ENCODE measurements at places on chromosomes 6 and 20.

GRCh38 chr20:34507702-34508413, 8.4 kb upstream of the DYNLRB1 start:
- no peak for DNase-seq

- DNase-seq, result no peak
These were observed 15.0 kb upstream of the MARCKS start for GRCh38 chr6:113842165-113842564.

DNA sequence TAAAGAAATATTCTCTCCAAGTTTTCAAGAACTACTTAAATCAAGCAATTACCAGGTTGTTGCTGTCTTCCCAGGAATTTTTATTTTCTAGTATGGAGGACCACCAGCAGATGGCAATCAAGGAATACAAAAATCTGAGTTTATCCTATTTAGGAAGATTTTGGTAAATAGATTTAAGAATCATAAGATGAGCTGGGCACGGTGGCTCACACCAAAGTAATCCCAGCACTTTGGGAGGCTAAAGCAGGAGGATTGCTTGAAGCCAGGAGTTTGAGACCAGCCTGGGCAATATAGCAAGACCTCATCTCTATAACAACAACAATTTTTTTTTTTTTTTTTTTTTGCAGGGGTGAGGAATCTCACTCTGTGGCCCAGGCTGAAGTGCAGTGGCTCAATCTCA, 19.3 kb upstream of the SEC63 start:
- DNase-seq, result peak; percentile 49

- DNase-seq, result no peak
These were observed 714.0 kb downstream of the MAFB start for GRCh38 chr20:39974966-39975501.

DNA sequence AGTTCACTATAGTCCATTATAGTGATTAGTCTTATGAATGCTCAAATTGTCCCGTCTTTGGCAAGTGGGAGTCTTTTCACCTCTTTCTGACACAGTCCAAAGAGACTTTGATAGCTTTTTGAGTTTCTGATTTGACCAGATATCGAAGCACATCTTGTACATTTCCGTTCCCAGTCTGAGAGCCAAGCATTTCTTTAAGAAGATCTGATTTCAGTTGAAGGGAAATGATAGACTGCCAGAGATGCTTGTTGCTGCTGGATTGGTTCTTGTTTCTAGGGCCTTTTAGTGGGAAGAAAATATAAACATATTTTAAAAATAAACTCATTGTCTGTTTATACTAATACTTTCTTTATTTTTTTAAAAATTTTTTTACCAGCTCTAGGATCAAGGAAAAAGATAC, 54.1 kb upstream of the IER3 start:
- no peak for DNase-seq

GRCh38 chr6:168289571-168289962, 30.0 kb downstream of the DACT2 start:
- DNase-seq, result no peak

DNA sequence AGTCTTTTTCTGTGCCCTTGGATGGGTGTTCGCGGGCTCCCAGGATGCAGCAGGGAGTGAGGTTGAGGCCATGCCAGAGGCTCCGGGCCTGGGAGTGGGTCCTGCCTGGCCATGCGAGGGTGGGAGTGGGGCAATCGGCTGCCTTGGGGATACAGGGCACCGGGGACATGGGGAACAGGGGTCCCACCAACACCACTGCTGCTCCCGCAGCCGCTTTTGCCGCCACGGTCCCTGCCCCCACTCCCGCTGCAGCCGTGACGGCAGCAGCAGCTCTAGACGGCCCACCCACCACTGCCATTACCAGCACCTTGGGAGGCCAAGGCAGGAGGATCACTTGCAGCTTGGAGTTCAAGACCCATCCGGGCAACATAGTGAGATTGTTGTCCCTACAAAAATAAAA, 35.3 kb upstream of the FAM50B start:
- no peak for DNase-seq

DNA sequence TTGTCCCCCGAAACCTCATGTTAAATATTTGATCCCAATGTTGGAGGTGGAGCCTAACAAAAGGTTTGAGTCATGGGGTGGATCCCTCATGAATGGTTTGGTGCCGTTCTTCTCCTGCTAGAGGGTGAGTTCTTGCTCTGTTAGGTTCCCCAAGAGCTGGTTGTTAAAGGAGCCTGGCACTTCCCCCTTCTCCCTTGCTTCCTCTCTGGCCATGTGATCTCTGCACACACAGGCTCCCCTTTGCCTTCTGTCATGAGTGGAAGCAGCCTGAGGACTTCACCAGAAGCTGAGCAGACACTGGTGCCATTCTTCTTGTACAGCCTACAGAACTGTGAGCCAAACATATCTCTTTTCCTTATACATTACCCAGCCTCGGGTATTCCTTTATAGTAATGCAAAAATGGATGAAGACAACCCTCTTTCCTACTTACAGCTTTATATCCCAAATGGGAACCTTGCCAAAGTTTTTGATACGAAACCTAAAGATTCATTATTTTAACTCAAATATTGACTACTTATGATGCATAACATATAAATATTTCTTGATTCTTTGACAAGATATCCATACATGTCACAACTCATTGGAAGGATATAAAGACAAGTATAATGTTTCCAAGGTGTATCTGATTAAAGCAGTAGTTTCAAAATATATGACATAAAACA, 61.0 kb downstream of the RNF182 start:
- DNase-seq, result no peak

DNA sequence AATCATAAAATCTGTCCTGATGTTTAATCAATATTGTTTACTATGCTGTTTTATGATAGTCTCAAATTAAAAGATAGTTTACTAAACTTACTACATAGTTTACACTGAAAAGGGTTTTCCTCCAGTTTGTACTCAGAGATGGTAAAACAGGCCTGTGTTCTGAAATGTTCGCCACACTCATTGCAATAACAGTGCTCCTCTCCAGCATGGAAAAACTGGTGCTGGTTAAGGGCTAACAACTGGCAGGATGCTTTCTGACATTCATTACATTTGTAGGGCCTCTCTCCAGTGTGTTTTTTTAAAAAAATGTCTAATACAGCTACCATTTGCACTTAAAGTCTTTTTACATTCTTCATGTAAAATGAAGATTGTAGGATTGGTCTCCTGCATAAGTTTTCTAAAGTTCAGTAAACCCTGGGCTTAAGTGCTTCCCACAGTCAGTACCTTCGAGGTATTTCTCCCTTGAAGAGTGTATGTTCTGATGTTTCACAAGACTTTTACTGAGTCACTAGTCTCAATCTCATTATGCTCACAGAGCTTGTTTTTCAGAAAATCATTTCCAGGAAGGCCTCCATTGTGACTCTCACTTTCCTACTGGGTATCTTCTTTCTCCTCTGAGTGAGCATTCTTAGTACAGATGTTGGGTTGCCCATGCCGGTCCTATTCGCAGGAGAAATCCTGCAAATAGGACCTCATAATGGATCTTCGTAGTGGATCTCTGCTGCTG, 8.7 kb upstream of the ZSCAN12 start:
- DNase-seq, result no peak

- DNase-seq, result no peak
These were observed 23.7 kb downstream of the MLIP start for GRCh38 chr6:54134935-54135334.

DNA sequence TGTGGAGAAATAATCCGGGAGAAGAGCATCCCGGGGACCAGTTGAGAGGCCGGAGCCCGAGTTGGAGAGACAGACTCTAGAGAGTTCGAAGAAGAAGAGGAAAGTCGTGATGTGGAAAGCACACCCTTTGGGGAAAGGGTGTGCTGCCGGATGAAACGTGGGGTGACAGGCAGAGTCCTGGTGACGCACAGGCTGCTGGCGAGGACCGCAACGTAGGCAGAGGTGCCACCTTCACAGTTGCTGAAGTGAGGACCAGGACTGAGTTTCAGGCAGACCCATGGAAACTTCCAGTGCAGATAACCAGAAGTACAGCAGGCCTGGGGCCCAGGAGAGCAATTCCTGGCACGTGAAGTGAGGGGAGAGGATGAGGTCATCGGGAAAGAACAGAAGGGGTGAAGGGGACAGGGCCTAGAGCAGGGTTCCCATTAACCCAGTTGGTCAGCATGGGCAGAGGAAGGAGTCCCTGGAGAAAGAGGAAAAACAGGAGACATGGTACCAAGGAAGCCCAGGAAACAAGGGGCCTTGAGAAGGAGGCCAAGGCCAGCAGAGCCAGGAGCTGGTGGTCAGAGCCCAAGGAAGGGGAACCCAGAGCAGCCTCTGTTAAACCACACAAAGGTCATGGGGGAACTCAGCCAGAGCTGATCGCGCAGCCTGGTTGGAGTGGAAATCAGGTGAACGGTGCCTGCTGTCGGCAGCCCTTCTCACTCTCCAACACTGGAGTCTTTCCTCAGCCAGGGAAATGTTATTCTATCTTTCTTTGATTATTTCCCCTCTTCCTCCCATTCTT, 84.1 kb downstream of the PRND start:
- no peak for DNase-seq

DNA sequence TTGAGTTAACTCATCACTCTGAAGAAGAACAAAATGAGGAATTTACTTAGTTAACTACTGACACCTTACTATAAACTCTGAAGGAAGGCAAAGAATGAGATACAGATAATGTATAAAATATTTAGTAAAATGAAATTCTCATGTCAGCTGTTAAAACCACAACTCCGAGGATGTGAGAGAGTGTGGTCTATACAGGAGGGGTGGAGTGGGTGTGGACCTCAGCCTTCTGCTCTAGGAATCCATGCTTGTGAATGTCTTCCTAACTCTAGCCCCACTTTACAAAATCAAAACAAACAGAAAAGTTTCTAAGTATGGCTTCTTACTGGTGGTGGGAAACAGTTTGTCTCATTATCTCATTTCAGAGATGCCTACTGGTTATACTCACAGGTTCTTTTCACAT, 14.2 kb downstream of the PPP1R14C start:
- no peak for DNase-seq

DNA sequence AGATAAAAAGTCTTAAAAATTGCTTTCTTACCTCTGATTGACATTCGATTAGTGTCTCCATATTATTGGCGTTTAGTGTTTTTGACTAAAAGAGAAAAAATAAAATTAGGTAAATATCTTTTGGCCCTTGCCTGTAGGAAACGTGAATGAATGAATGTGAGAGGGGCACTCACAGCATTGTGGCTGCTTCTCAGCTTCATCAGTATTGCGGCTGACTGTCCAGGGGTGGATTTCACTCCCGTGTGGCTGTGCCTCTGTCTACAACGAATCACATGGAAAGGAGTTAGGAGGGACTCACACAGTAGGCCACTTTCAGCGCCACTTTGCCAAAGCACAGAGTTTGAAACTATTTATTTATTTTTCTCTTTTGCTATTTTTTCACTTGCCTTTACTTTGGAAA, 844 bp downstream of the TAGAP start:
- DNase-seq, result no peak

- no peak for DNase-seq
These were observed 896 bp upstream of the RNASET2 start for GRCh38 chr6:166957087-166957804.

DNA sequence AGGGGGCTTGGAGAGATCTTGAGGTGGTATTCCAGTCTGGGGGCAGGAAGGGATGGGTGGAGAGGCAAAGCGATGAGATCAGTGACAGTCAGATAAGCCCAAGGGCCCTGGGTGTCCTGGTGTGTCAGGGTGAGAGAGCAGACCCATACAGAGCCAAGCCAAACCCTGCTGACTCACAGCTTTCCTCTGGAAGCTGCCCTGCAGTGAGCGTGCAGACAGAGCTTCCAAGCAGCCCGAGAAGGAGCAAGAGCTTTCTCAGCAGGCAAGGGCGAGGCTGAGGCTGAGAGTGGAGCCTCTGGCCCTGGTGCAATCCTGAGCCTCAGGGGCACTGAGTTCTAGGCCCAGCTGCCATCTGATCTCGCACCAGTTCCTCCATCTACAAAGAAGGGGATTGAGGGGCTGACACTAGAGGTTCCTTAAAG, 91.1 kb upstream of the HIVEP1 start:
- no peak for DNase-seq

DNA sequence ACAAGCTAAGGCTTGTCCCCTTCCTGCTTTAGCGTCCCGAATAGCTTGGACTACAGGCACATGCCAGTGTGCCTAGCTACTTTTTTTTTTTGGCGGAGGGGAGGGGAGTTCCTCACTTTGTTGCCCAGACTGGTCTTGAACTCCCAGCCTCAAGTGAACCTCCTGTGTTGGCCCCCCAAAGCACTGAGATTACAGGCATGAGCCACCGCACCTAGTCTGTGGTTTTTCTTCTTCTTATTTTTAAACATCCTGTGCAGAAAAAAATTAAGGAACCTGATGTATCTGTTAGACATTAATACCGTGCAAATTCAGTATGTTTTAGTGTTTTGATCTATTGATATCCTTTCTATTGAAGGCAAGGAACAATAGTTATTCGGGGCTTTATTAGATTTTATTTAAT, 25.7 kb downstream of the HIVEP1 start:
- DNase-seq, result no peak

DNA sequence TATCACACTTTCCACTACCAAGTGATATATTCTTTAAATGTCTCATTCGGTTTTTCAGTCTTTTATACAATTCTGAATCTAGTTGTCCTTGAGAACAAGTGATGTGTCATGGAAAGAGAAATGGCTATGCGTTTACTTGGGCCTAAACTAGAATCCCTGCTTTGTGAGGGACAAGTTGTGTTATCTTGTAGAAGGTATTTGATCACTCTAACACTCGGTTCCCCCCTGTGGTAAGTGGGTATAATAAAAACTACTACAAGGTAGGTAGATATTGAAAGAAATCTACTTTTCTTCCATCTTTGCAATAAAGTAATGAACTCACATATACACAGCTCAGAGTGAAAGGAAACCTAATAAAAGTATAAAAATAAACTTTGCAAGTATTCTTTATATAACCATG, 108.9 kb downstream of the MANEA start:
- DNase-seq, result no peak

GRCh38 chr6:37827603-37828265, 8.2 kb downstream of the ZFAND3 start:
- DNase-seq, result no peak

- peak; percentile 52 for DNase-seq
These were observed at the start of gene NRSN1 for GRCh38 chr6:24125980-24126379. Gene NRSN1, plus strand, starts transcription at chr6:24126215. Its CDS starts 8,113 bp downstream, at chr6:24134328.

DNA sequence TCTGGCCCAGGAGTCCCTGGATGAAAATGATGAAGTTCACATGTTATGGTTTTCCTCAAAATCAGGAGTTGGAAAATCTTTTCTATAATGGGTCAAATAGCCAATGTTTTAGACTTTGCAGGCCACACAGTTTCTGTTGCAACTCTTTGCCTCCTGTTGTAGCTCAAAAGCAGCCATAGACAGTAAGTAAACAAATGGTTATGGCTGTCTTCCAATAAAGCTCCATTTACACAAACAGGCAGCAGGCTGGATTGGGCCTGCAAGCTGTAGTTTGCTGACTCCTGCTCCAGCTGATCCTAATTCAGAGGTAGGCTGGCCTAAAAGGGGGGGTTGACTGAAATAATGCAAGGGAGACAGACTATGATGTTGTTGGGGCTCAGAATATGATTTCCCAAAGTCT, 33.0 kb downstream of the METTL24 start:
- no peak for DNase-seq

- DNase-seq, result no peak
These were observed 4.7 kb upstream of the ENPP5 start for GRCh38 chr6:46175446-46175845.

GRCh38 chr20:32521780-32522525, 63.2 kb downstream of the NOL4L start:
- no peak for DNase-seq
